ENCODE measurements at places on chromosomes 3 and 15. TPM values are rescaled to one million over a fixed set of nuclear protein-coding genes. Genes with fewer than 3 reads are reported as not detected.

CASR gene
- total RNA-seq = not detected

KNL1 gene
- total RNA-seq = 19.5 TPM

CFAP92 gene
- total RNA-seq = not detected

CLDN1 gene
- total RNA-seq = not detected

CHAC1 gene
- 15.1 TPM for total RNA-seq

GOLGA8J gene
- total RNA-seq = not detected

SLC2A2 gene
- total RNA-seq = not detected

TTC21A gene
- 1.1 TPM for total RNA-seq

FOXL2NB gene
- total RNA-seq = not detected

ZNF502 gene
- 1.7 TPM for total RNA-seq

- no peak for DNase-seq
Observed at GRCh38 chr3:13610006-13610570, 61.2 kb downstream of the FBLN2 start.

DNA sequence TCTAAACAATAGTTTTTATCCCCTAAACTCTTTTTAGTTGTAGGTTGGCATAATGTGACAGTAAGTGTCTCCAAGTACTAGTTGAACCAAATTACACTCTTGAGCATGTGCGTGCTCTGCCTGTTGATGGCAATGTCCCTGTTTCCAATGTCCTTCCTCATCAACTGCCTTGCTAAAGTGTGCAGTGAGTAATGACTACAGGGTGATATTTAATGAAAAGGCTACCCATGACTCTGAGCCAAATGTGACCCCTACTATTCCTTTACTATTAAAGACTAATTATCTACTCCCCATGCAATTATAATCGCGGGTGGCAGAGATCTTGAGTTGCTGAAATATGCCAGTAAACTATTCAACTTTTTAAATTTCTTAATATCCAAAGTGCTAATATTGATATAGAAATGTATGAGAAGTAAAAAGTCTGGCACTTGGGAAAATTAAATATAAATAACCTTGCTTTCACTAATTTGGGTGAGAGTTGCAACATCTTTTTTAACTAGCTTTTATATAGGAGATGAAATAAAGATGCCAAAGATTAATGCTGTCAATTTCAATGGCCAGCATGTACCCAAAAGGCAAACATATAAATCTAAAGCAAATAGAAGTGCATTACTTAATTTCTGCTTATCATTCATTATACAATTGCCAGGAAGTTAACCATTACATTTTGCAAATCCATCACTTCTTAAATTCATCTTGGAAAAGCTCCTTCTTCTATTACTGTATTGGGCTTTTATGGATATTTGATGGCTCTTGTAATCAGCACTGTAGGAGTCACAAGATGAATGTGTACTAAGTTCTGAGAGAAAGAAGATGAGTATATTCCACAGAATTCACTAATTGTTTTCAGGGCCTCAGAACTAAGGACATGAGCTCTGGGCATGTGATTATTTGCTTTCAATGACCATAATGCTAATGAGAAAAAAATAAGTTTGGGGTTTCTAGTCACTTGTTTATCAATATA is 518.2 kb upstream of the NAALADL2 start:
- no peak for DNase-seq

DNA sequence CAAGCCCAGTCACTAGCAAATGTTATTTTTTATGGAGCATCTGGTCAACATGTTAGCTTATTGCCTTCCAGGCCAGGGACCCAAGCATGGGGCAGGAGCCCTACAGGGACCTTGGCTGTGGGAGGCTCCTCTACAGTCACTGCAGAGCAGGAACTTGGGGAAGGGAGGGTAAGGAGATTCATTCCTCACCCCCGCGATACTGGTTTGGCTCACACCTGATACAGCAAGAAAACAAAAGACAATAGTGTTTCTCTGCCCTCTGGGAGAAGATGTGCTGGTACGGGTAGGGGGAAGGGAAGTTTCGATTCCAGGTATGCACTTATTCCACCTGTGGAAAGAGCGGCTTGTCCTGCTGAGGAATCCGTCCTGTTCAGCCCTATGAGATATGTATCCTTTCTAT is 77.6 kb downstream of the SLC12A8 start:
- no peak for DNase-seq

GRCh38 chr15:38164507-38164906 is 88.1 kb upstream of the SPRED1 start:
- no peak for DNase-seq

- DNase-seq = no peak
Observed at GRCh38 chr3:61600195-61600594, 38.8 kb downstream of the PTPRG start.

DNA sequence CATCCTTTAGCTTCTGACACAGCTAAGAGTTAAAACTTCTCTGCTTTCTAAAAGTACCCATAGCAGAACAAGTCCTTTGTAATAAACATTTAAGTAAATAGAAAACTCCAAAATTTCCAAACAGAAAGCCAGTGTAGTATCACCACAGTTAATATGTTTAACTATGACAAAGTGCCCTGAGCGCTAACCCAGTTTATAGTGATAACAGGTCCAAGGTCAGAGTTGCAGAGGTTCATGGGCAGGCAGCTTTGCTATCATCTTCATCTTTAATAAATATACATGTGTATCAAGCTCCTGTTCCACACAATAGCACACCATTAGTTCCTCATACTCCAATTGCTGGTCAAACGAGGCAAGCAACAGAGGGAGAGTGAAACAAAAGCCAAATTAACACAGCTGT is 12.4 kb upstream of the TOP2B start:
- DNase-seq = no peak

DNA sequence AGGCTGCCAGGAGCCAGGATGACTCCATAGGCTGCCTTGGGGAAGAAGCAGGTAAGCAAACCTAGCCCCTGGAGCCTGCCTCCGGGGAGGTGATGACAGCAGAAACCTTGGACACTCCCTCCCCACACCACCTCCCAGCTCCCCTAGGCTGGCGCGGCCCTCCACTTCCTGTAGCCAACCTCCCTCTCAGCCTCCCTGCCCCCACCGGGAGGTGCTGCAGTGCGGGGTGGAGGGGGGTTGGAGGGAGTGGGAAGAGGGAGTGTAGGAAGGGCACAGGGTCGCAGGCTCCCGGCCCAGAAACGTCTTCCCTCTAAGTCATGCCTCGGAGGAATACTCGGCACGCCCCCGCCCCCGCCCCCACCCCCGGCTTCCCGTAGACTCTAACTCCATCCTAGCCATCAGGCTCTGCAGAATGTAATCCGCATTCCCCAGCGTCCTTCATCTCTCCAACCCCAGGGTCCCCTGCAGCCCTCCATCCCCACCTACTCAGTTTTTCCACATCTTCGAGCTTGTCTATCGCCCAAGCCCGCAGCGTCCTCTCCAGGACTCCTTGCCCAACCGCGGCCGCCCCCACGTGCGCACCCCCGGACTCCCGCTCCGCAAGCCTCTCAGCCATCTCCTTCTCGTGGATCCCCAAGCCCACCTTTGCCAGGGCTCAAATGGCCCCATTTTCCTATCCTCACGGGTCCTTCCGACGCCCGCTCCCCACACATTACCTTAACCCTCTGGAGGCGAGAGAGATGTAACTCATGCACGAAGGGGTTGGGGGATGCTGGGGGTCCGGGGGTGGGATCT is 528 bp downstream of the LPCAT4 start:
- DNase-seq = peak; percentile 30

GRCh38 chr15:73629798-73630429 is 3.3 kb downstream of the NPTN start:
- no peak for DNase-seq

- DNase-seq = no peak
Observed at GRCh38 chr15:89490814-89491315, 5.5 kb downstream of the RHCG start.

- DNase-seq = no peak
Observed at GRCh38 chr3:140265302-140265701, 330.3 kb downstream of the CLSTN2 start.

DNA sequence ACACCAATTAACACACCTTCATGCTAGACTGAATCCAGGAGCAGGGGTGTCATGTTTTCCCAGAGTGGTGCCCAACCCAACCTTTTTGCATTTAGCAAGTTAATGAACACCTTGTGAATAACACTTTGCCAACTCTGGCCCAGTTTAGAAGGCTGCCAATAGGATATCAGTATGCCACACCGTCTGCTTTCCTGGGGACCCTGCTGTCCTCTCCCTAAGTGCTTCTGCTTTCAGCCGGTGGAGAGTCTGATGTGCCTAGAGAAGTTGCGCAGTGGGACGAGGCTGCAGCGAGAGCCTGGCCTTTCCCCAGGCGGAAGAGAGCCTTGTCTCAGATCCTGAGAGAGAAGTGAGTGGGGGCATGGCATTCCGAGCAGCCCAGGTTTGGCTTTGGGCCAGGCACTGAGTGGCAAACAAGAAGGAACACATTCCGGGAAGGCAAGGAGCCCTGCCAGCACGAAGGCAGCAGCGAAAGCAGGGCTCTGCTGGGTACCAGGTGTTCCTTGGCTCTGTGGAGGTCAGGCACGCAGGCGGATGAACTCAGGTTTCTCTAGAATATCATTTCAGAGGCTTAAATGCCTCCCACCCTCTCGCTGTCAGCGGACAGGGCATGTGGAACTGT is 36.9 kb downstream of the SENP8 start:
- DNase-seq = no peak

DNA sequence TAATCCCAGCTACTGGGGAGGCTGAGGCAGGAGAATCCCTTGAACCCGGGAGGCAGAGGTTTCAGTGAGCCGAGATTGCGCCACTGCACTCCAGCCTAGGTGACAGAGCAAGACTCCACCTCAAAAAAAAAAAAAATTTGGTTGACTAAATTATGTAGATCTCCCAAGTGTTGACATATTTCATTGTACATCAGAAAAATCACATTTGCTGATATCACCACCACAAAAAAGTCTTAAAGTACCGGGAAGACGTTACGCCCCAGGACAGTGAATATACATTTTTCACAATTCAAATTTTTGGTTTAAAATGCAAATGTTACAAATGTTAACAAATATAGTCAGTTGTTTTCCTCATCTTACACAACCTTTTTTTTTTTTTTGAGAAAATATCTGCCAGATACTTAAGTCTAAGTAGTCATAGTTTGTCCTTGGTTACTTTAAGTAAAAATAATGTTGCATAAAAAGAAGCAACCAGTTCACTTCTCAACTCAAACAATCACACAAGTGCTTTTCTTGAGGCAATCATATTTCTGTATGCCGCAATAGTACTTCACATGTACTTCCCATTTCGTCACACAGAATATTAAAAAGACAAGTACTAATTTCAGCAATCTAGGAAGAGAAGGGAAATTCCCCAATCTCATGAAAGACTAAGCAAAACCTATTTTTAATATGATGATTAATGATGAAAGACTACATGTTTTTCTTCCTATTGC is 41.0 kb upstream of the TCF12 start:
- DNase-seq = no peak

DNA sequence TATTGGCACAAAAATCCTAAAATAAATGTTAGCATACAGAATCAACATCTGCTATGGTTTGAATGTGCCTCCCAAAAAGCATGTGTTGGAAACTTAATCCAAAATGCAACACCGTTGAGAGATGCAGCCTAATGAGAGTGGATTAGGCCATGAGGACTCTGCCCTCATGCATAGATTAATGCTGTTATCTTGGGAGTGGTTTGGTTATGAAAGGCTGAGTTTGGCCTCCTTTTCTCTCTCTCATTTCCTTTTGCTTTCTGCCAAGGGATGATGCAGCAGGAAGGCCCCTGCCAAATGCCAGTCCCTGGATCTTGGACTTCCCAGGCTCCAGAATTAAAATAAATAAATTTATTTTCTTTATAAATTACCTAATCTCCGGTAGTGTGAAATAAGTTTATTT is 49.4 kb downstream of the SYNM start:
- DNase-seq = no peak

GRCh38 chr15:76846782-76847181 is 58.4 kb downstream of the SCAPER start:
- no peak for DNase-seq

DNA sequence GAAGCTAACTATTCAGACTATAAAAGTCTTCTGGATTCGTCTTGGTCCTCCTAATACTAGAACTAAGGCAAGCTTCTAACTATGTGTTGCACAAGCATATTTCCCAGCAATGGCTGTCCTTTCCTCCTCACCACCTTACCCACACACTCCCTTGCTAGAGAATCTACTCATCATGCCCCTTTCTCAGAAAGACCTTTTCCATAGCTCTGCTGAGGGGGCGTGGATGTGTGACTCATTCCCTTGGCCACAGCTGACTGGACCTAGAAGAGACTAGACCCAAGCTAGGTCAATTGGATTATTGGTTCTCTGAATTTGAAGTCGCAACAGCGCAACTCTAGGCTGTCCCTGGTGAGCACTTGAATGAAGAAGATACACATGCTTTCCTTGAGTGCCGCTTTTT is 47.1 kb downstream of the ERC2 start:
- DNase-seq = no peak

DNA sequence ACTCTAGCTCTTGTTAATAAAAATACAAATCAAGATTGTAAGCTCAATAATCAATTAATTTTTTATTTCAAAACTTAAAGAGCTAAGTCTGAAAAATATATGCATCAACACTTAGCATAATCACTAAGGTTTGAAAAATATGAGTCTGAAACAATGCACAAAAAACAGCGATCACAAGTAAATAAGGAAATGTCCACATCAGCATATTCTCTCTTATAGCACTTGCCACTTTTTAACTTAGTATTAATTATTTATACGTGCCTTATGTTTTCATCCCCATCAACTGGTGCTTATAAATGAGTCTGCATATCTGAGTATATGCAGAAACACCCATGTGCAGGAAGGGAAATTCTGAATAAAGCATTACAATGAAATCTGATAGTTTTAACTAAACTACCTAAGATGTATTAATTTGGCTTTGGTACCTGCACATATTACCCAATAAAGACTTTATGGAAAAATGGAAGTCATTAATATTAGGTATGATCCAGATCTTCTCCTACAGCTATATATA is 28.3 kb downstream of the AQR start:
- DNase-seq = no peak

DNA sequence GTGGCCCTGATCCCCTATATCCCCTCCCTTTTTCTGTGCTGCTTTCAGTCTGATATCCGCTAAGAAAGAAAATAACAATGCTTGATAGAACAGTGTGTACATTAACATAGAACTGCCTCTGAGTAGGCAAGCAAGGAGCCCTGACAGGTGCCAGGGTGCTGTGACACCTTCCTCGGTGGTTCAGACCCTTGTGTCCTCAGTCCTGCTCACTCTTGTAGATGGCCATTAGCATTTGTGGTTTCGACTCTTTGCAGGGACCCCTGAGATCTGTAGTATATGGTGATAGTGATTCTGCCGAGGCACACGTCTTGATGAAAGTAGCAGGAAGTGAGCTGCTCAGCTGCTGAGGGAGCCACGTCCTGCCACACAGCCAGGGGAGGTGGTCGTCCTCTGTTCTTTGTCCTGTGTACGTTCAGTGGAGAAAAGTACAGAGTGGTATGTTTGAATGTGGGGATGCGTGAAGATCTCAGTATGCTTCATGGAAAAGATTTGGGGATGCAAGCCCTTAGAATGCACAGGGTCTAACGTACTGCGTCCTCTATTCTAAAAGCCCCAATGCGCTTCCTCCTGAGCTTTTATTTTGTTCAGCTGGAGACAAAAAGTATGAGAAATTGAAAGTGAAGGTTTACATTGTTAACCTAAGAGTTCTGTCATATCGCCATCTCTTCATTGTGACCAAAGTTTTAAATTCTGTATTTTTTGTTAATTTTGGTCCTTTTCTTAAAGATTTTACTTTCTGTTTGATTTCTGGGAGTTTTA is 35.4 kb downstream of the PXYLP1 start:
- peak; percentile 74 for DNase-seq

- no peak for DNase-seq
Observed at GRCh38 chr15:57122080-57122840, 203.8 kb downstream of the TCF12 start.

GRCh38 chr15:74635228-74635627 is 19.6 kb downstream of the CLK3 start:
- DNase-seq = peak; percentile 54

GRCh38 chr15:68885070-68885469 is 45.3 kb upstream of the SPESP1 start:
- no peak for DNase-seq
